ENCODE measurements at places on chromosomes 4 and X.
A peak's percentile ranks its signal among the peaks of the same experiment; 100 is the strongest.

- DNase-seq, result no peak
Observed at GRCh38 chr4:38785901-38786402, 3.2 kb upstream of the TLR10 start.

- no peak for DNase-seq
Observed at GRCh38 chr4:44558031-44558605, 93.3 kb downstream of the YIPF7 start.

DNA sequence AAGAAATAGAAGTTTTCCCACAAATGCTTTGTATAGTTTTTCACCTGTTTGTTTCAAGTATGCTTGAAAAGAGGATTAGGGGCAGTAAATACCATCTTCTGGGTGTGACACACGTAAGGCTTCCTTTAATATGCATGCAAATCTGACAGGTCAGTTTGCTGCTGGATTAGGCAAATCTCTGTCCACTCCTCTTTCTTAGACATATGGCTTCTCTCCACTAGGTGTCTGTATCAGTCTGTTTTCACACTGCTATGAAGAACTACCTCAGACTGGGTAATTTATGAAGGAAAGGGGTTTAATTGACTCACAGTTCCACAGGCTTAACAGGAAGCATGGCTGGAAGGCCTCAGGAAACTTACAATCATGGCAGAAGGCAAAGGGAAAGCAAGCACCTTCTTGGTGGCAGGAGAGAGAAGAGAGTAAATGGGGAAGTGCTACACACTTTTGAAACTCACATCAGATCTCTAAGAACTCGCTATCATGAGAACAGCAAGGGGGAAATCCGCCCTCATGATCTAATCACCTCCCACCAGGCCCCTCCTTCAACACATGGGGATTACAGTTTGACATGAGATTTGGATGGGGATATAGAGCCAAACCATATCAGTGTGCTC lies 66.9 kb downstream of the TAB3 start:
- DNase-seq, result no peak

GRCh38 chr4:128379860-128380259 lies 92.2 kb upstream of the PGRMC2 start:
- peak; percentile 19 for DNase-seq

- DNase-seq, result no peak
Observed at GRCh38 chr4:178553201-178553600, 1111.0 kb upstream of the AGA start.

DNA sequence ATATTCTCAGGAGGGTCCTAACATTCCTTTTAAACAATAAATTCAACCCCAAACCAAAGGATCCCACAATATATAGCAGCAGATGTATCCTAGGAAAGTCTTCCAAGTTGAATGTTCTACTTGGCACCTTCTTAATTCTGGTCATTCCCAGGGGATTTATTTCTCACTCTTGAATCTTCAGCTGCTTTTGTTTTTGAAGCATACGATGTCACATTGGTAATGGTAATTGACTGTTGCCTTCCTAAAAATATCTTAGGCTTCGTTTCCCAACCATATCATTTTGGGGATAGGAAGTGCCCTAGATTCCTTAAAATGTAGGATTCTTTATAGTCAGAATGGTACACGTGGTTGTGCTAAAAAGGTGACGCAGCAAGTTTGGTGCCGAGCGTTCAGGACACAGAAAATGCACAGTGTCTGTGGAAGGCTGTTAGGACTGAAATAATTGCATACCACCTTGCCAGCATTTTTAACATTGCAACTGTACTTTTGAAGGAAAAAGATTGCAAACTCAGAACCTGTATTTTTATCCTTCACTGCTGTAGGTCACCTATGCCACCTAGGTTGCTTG lies 8.1 kb downstream of the SNX25 start:
- no peak for DNase-seq

- DNase-seq, result no peak
Observed at GRCh38 chr4:20591571-20591970, 108.7 kb upstream of the PACRGL start.

- DNase-seq, result no peak
Observed at GRCh38 chrX:78693012-78693411, 33.9 kb upstream of the RTL3 start.

- no peak for DNase-seq
Observed at GRCh38 chr4:77229433-77229832, 72.4 kb downstream of the CCNG2 start.

DNA sequence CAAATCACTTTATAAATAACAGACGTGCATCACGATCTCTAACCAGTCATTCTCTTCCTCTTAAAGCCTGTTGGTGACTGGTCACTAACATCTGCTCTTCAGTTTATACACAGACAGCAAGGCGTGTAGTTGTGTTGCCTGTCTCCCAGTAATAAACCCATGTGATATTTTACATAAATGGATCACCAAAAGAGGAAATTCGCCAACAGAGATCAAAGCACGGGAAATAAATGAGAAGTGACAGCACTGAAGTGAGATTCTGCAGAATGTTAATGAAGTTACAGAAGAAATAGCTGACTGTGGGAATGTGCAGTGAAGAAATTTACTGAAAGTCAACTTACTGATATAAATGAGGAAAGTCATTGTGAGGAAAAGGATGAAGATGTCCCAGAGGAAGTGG lies 47.0 kb downstream of the AFF1 start:
- no peak for DNase-seq

DNA sequence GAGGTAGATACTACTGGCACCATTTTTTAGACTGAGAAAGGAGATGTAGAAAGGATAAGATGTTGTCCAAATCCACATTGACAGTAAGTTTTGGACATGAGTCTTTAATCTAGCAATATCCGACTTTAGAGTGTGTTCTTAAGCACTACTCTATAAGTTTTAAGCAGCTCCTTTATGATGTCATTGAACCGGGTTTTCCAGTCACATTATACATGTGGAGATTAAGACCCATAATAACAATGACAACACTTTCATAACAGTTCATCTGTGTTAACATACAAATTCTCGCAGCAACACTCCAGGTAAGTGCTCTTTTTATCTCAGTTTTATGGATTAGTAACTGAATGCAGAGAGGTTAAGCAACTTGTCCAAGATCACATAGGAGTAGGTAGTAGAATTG lies 30.3 kb upstream of the CXCL8 start:
- no peak for DNase-seq

- no peak for DNase-seq
Observed at GRCh38 chr4:68123525-68123924, 6.1 kb downstream of the TMPRSS11F start.

DNA sequence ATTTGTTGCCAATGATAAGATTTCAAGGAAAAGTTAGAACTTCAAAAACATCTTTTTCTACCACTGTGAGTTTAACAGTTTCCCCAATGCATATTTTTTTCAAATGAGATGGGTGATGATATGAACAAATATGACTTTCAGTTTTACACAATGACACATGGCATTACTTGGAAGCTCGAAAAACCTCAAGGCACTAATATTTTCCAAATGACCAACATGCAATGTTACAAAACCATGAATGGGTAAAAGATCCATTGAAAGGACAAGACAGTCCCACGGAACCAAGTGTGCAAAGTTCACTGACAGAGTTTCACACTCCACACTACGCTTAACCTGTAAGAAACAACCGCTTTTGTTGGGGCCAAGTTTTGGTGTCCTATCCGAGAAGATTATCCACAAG lies 84.5 kb downstream of the CD99L2 start:
- DNase-seq, result no peak

GRCh38 chrX:42725196-42725595 lies 52.8 kb downstream of the PPP1R2C start:
- DNase-seq, result peak; percentile 5

GRCh38 chrX:43664258-43664657 lies 8.2 kb downstream of the MAOA start:
- DNase-seq, result peak; percentile 20

DNA sequence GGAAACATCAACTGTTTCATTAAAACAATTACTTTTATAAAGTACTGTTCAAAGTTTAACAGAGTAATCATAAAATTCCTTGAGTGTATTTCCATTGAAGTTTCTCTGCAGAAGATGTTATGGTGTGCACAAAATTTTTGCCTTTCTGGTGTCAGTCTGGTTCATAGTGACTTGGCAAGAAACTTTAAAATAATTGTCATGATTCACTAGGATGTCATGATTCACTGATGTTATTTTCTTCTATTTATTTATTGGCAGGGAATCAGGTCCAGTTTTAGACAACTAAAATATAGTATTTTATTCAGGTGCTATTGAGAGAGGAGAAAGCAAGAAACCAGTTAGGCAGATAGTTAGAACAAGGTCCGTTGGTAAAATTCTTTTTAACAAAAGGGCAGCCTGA lies 3.8 kb downstream of the UGT2A1 start:
- no peak for DNase-seq

DNA sequence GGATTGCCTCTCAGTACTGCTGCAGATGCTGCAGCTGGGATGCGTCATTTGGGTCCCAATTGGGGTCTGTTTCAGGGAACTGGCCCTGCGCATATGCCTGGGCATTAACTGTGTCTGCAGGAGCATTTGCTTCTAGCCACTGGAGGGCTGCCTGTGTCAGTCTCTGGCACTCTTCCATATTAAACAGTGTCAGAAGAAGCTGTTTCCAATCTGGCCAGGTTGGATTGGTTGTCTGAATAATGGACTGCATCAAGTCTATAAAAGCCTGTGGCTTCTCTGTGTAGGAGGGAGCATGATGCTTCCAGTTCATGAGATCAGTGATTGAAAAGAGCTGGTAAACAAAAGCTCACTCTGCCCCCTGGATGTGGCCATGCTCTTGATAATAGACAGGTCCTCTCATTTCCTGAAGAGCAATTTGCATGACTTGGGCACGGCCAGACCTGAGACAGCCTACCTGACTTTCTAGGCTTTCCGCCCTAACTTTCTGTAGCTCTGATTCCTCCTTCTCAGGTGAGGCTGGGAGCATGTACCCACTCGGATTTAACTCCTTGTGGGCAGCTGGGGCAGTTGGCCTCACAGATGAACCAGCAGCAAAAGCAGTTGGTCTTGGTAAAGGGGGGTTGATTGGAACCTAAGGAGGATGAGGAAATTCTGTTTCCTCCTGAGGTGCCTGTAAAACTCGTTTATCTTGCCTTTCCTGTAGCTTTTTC lies 29.2 kb downstream of the SULT1E1 start:
- peak; percentile 70 for DNase-seq

GRCh38 chr4:185885075-185885474 lies 73.1 kb upstream of the SORBS2 start:
- no peak for DNase-seq

GRCh38 chr4:186586205-186586604 lies 30.8 kb upstream of the MTNR1A start:
- DNase-seq, result no peak

- DNase-seq, result no peak
Observed at GRCh38 chrX:46831765-46832327, 5.0 kb upstream of the RP2 start.

GRCh38 chr4:163681208-163681821 lies 186.8 kb downstream of the TMA16 start:
- peak; percentile 14 for DNase-seq

DNA sequence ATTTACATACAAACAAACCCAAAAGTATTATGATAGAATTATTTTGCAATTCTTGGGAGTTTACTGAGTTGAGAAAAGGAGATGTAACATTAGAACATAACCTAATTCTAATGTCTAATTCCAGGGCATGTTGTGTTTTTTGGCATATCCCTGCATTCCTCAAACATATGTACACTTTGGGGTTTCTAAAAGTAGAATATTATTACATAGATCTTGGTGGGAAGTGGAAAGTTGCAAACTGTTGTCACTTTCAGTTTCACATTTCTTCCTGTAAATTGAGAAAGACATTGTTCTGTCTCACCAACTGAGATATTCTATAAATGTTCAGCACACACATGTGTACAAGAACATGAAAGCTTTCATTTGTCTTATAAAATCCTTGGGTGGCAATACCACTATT lies 24.4 kb upstream of the GBA3 start:
- DNase-seq, result no peak
